Activated T-cell treated with anti-CD3 and anti-CD28 coated beads for 1 hour (primary cell): ENCODE measurements at places on chromosomes 2 and 18.

DNA sequence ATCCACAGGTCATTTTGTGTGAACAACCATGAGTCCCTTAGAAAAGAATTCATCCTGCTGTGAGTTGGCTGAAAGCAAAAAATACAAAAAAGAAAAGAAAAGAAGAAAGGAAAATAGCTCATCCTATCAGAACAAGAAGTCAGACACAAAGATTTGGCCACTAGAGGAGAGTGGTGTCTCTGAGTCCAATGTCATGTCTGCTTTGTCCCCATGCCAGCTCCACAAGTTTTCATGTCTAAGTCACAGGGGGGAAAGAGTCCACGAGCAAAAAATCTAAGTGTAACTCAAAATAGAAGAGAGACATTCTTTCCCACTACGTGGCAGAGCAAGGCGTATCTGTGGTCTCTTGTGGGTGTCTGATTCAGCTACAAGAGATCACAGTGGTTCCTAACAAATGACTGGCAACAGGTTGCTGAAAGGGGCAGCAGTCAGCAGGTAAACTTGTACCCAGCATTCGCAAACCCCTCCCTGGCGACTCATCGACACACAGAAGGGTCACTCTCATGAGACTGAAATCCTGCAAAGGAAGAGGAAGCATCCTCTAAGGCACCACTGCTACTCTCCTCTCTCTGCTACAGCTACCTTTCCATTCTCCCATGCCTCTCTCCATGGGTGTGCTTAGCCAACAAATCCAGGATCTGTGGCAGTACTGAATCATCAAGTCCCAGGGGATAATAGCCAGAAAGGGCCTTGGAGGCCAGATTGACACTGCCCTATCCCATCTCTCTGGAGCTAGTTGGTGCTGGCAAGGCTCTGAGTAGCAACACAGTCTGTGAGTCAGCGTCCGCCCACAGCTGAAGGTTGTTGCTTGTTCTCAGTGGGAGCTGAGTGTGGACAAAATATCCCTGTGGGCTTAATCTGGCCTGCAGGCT, 123.0 kb upstream of the SLC39A10 start:
- peak; percentile 33 for DNase-seq

DNA sequence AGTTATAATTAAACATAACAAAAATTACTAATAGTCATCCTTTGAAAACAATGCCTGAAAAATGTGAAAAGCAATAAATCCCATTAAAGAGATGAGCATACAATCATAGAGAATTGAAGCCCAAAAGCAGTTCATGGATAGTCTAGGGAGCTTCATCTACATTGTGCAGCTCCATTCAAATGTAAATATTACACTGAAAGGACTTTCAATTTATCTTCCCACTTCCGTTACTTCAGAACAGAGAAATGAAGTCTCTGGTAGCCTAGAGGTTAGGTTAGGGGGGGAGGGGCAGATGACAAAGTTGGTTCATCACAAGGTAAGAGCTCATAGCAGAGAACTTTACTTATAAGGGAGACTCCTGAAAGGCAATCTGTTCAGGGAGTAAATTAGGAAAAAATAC, 126.6 kb upstream of the RGPD4 start:
- DNase-seq: no peak

GRCh38 chr2:73931531-73932500, 5.1 kb downstream of the DGUOK start:
- DNase-seq: no peak

GRCh38 chr18:36296650-36297416, 680 bp upstream of the FHOD3 start:
- no peak for DNase-seq

- DNase-seq: no peak
Measured at GRCh38 chr2:113894156-113894743, 4.4 kb downstream of the ACTR3 start.

DNA sequence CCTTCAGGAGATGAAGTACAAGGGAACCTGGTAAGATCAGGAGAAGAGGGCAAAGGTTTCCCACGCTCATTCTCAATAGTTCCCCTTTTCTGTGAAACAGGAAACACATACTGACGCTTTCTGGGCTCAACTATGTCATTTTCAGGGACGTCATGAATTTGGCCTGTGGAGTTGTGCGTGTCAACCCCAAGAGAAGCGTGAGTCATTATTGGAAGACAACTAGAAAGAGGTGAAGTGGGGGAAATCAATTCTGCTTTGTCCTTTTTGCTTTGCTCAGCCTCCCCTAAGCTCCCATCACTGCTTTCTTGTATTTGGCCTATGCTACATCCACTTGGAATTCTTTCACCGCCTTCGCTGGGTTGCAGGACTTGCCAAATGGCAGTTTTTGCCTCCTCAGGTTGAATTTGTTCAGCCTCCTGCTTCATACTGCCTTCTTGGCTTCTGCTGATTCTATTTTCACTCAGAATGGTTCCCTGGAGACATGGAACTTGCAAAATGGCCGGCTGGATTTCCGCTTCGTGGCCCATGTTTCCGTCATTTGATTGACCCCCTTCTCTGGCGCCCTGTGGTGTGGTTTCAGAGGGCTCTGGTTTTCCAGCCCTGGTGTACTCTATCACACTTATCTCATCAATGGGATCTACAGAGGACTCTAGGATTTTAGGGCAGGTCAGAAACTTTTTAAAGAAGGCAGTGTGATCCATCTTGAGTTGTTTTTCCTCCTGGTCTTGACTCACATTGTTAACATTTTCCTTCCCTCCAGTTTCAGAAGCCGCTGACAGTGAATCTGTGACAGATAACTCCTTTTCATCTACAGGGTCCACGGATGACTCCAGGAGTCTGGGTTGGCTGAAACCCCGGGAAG, 93.3 kb downstream of the ALPK2 start:
- no peak for DNase-seq

DNA sequence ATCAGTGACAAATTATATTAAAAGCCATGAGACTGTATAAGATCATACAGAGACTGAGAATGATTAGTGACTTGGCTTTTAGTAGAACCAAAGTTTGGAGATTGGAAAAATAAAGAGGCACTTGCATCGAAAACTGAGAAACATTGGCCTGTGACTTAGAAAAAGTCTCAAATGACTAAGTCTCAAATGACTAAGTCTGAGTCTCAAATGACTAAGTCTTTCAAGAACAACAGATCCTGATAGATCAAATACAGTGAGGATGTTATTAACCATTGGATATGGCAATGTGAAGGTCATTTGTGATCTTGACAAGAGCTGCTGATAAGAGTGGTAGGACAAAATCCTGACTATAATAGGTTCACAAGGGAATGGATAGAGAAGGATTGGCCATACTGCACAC, 135.5 kb upstream of the FANCL start:
- no peak for DNase-seq

DNA sequence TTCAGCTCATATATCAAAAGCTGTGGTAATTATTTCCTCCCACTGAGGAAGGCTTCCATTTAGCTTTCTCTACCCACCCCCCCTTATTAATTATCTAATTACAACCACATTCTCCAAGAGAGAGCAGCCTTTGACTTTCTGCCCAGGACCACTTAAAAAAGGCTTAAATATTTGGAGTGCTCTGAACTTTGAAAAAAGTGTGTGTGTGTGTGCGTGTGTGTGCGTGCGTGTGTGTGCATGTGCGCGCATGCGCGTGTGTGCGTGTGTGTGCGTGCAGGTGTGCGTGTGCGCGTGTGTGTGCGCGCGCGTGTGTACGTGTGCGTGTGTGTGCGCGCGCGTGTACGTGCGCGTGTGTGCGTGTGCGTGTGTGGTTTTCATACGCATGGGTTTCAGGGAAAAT, 57.8 kb downstream of the TWIST2 start:
- no peak for DNase-seq

DNA sequence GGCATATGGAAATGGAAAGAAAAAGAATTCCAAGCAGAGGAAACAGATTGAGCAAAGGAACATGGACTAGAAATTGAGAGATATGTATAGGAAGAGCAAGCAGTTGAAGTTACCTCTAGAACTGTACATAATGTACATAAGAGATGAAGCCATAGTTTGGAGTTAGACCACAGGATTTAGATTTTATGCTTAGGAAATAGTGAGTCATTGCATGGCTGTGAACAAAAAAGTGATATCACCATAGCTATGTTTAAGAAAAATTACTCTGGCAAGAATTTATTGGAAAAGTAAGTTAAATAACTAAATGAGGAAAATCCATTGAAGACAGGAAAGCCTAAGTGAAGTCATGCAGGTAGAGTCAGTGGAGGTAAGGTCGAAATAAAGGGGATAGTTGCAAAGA, 99.4 kb upstream of the GALNT5 start:
- DNase-seq: no peak

- no peak for DNase-seq
Measured at GRCh38 chr2:86049529-86049928, 56.2 kb downstream of the POLR1A start.
